NT2/D1 (cell line): ENCODE measurements at places on chromosomes 5 and 9.
A peak's percentile ranks its signal among the peaks of the same experiment; 100 is the strongest.

DNA sequence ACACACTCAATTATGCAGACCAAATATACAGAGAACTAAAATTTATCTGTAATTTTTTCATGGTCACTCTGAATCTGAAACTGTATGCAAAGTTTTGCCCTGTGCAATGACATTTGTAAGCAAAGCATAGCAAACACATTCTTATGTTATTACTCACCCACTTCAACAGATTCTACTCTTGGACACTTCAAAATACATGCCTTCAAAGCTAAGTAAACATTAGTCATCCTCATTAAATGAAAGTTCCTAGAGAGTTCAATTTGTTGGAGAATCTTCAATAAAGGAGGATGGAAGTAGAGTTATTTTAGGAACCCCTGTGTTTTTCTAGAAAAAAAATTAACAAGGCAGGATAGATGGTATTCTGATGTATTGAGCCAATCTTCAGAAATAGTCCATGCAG is 639.7 kb upstream of the C9orf72 start:
- no peak for DNase-seq

GRCh38 chr9:33452828-33453271 is 5.5 kb upstream of the AQP3 start:
- peak; percentile 82 for DNase-seq

GRCh38 chr9:95441081-95441480 is 75.7 kb downstream of the PTCH1 start:
- DNase-seq = no peak

DNA sequence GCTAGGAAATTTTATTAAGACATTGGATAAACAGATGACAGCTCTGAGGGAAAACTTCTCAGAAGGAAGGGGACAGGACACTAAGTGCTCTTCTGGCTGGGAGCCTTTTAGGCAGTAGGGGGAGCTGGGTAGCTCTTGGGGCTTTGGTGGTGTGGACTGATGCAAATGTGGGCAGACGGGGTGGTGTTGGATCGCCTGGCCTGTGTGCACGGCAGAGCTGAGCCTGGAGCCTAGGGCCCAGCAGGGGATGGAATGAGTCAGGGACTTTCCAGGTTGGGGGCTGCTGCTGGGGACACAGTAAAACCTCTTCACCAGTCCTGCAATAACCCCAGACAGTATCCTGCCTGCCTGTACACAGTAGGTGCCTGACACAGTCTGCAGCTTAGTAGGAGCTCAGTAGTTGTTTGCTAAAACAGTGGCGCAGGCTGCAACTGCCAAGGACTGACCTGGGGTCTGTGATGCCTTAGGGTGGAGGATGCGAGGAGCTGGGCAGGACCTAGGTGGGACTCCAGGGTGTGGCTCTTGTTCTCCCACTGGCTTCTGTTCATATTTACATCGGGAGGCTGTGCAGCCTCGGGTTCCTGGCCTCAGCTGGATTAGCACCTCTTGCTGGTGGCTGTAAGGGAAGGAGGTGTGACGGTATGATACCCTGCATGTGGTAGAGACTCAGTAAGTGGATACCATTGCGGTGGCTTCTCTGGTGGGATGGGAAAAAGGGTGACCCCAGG is 83.8 kb downstream of the DAB2IP start:
- peak; percentile 85 for DNase-seq

DNA sequence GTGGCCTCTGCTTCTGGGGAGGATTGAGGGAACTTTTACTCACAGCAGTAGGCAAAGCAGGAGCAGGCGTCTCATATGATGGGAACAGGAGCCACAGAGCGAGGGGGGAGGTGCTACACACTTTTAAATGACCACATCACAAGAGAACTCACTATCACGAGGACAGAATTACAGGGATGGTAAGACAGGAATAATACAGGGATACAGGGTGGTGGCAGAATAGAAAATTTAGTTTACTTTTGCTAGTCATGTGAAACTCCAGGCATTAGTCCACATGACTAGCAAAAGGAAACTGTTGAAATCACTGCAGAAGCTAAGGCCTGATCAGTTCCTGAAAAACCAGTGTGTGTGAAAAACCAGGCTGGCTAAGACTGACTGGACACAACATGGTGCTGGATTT is 382.4 kb downstream of the NNT start:
- DNase-seq = no peak

DNA sequence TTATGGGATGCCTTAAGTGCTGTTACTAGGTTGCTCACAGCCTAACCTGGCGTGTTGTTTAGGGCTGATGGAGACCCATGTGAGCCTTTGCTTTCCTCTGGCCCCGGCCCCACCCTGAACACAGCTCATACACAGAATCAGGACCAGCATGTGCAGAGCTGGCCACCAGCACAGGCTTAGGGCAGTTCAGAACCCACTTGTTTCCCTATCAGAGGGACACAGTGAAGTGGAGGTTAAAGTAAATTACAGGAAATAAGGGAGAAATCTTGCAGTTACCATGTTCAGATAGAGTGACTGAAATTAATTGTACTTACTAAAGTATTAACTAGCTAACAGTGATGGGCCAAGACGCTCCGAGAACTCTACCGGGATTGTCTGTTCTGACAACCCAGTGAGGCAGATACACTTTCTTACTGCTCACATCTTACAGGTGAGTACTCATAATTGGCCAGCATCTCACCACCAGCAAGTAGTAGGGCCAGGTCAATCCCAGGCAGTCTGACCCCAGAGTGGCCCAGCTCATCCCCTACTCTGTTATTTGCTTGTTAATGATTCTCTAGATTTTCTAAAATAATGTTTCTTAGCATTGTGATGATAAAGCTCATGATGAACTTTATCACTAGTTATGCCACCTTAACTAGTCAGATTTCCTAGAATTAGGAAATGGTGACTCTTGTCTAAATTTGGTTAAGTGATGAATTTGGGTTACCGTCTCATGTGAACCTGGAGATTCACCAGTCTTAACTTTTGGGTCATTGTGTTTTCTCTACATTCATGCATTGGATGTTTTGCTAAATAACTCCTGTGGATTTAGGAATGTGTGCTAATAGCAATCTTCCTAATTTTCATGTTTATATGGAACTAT is 15.4 kb downstream of the CCT5 start:
- no peak for DNase-seq

- DNase-seq = no peak
Observed at GRCh38 chr9:129901993-129902739, 66.9 kb downstream of the USP20 start.

DNA sequence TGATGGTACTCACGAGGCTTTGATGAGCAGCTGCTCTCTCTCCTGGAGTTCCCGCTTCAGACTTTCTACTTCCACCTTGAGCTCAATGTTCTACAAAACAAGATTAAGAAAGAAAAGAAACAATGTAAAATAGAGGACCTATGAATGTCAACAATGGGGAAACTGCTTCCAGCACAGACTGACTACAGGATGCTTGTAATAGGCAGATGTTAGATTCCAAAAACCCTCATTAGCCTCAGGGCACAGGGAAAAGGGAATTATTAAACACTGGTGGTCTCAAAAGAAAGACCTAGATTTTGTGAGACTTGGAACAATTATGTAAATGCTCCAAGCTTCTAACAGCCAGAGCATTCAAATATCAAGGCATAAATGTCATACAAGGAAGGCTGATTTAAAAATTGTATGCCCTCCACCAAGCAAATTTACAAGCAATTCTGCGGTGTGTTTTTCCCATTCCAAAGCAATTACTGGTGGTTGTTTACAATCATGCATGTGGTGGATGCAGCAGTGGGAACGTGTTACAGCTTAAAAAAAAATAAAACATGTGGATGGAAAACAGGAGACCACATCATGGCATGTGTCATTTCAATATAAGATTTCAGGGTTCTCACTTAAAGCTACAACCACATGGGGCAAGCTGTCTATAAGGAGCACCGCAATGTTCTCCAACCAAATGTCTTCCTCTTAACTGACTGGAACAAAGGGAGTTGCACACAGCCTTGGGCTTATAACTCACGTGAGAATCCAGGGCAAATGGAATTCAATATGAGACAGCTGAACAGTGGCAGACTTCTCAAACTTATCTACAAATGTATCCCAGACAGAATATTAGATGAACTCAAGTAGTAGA is 34.0 kb downstream of the CDK5RAP2 start:
- DNase-seq = no peak

GRCh38 chr5:116152169-116152568 is 67.3 kb downstream of the COMMD10 start:
- no peak for DNase-seq

DNA sequence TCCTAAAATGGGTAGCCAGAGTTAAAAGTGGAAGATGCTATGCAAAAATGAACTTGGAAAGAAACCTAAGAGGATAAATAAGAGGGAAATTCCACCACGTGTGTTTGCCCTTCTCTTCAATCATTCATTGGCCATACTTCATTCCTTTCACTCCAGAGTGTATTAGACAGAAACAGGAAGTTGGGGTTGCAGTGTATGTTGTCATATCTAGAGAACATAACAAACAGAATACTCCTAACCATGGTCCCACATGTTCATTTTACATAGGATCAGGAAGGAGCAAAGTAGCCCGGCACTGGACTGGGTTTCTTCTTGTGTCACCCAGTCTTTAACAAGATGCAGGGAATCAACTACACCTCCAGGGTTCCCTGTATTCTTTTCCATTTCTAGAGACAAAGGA is 7.6 kb upstream of the GPBP1 start:
- DNase-seq = no peak

- DNase-seq = no peak
Observed at GRCh38 chr5:102778478-102778877, 23.4 kb downstream of the PAM start.

DNA sequence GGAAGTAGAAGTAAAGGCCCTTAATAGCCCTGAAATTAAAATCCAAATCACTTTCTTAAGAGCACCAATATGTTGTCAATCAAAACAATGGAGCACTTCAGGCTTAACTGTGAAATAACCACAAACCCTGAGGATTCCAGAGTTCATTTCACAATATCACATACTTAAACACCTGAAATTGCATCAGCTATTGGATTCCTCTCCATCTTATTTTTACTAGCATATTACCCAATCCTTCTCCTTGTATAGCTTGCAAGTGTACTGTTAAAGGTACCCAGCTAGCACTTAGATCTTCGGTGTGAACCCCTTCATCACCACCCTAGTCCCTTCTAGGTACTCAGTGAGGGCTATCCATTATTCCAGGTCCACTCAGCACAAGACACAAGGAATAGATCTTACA is 287.3 kb downstream of the EFNA5 start:
- no peak for DNase-seq

DNA sequence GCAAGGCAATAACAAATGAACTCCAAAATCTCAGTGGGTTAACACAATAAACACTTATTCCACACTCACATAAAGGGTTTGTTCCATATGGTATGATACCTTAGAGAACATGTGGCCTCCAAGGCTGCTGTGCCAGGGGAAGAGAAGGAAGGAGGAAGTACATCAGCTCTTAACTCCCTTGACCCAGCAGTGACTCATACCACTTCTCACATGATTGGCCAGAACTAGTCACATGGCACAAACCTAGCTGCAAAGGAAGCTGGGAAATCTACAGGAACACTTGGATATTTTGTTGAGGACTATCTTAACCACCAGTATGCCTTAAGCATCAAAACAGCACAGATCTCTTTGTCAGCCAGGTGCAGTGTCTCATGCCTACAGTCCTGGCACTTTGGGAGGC is 99.3 kb downstream of the SLIT3 start:
- no peak for DNase-seq

DNA sequence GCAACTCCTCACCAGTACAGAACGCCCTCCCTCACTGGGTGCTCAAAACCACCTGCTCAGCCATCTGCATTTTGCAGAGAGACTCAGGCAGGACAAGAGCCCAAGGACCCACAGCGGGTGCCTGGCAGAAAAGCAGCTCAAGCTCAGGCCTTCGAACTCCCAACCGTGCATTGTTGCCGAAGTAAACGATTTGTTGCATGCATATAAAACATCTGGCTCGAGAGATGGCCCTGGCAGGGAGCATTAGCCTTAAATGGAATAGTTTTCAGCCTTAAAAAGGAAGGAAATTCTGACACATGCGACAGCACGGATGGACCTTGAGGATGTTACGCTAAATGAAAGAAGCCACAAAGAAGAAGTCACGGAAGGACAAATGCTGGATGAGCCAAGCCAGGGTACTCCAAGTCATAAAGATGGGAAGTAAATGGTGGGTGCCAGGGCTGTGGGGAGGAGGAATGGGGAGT is 160.4 kb upstream of the PHYKPL start:
- DNase-seq = no peak

GRCh38 chr5:137596941-137597340 is 97.8 kb upstream of the SPOCK1 start:
- DNase-seq = no peak

DNA sequence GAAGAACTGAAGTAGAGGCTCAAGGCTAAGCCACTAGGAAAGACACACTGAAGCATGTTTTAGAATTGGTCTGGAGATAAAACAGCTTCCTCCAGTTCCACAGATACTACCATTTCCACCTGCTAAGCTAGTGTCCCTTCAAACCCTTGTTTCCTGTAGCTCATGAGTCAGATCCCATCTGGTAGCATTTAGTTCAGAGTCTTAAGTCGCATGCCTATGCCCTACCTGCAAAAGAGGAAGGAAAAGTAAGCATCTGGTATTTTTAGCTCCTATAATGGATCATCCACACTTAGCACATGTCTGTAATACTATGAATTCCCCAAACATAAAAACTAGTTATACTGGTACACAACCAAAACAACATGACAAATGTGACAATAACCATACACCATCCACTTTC is 92.1 kb downstream of the CDKN2A start:
- DNase-seq = no peak

GRCh38 chr5:27568811-27569210 is 530.4 kb upstream of the CDH9 start:
- DNase-seq = no peak

- DNase-seq = no peak
Observed at GRCh38 chr5:84724181-84724580, 339.5 kb upstream of the EDIL3 start.

GRCh38 chr9:128690684-128691034 is 1.6 kb downstream of the SET start:
- DNase-seq = no peak

DNA sequence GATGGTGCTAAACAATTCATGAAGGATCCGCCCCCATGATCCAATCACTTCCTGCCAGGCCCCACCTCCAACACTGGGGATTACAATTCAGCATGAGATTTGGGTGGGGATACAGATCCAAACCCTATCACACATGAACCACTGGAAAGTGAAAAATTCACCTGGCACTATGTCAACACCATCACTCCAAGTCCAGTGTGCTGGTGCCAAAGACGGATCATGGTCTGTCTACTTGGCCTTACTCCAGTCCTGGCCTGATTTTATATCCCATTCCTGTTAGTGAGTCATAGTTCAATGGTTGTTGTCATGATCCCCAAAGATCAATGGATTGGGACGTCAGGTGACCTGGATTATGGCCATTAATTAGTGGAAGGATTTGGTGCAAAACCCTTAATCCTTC is 147.4 kb upstream of the RPS23 start:
- no peak for DNase-seq

DNA sequence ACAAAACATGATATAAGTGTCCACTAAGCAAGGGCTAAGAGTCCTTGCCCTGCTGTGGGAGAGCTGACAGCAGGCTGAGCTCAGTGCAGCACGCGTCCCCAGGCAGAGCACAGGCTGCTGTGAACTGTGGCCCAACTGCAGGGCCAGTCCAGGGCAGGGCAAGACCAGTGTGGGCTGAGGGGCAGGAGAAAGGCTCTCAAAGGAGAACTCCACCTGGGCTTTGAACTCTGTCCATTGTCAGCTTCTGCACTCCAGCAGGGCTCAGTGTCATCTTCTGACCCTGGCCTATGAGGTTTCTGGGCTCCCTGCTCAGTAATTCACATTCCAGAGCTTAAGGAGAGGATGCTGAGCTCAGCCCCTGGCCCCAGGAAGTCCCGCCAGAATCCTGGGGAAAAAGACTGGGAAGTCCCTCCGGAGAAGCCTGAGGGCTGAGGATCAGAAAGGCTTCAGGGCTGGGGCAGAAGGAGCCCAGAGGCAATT is 37.4 kb downstream of the LHFPL2 start:
- peak; percentile 55 for DNase-seq
